NCI-H446 (cell line): ENCODE measurements at places on chromosomes 13 and 19.
A peak's percentile ranks its signal among the peaks of the same experiment; 100 is the strongest.

DNA sequence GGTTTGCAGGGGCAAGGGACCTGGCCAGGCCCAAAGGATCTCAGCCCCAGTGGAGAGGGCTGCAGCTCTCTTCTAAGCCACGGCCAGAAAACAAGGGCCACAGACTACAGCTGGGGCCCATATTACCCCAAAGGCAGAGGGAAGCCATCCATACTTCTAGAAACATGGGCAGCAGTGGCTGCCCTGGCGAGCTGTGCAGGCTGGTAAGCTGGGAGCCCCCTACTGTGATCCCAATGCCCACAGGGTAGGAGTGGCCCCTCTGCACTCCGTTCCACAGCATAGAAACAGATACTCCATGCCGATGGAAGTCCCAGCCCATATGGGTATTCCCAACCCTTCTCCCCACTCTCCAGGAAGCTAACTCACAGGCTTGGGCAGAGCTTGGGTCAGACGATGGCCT lies 25.1 kb downstream of the VSTM2B start:
- no peak for DNase-seq

DNA sequence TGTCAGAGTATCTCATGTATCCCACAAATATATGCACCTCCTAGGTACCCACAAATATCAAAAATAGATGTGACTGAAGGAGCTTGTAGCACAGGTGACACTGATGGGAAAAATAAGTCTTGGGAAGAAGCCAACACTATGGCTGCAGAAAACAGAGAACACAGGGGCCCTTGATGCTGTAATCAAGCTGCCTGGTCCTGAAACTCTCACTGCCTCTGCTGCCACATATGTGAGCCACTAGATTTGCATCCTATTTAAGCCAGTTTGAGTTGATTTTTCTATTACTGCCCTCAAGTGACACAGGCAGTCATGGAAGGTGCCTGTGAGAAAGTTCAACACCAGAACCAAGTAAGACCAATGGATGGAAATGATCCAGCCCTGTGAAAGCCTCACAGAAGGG lies 720.8 kb downstream of the UQCRFS1 start:
- no peak for DNase-seq

DNA sequence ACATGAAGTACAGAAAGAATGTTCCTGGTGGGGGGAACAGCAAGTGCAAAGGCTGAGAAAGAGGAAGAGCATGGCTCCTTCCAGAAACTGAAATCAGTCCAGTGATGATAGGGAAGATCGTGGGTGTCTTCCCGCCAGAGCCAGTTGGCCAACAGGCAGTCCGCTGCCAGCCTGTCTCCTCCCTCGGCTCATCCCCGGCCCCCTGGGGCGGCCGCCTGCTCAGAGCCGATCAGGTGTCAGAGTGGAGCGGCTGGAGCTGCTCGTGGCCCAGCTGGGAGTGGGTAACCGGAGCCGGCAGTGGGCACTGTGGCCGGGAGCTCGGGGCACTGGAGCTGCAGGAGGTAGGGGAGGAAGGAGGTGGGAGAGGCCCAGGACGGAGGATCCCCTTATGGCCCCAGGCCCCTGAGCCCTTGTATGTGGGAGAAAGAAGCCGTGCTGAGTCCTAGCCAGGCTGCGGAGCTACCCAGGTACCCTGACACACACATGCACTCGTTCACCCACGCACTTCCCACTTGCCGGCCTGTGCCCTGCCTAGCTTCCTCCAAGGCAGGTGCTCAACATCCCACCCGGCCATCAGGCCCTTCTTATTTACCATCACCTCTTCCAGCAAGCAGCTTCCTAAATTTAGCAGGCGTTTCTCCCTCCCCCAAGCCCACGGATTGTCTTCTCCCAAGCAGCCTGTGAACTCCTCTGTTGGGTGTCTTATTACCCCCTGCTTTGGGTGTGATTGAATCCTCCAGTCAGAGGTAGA lies 1.7 kb downstream of the ANKRD24 start:
- DNase-seq, result no peak

DNA sequence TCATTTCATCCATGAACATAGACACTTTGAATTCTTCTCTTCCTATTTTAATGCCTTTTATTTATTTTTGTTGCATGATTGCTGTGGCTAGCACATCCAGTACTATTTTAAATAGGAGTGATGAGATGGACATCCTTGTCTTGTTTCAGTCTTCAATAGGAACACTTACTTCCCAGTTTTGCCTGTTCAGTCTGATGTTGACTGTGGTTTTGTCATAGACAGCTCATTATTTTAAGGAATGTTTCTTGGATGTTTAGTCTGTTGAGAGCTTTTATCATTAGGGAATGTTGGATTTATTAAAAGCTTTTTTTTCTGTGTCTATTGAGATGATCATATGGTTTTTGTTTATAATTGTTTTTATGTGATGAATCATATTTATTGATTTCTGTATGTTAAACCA lies 586.6 kb downstream of the SLITRK1 start:
- no peak for DNase-seq

GRCh38 chr13:76929320-76929719 lies 19.0 kb upstream of the ACOD1 start:
- no peak for DNase-seq

- DNase-seq, result no peak
Observed at GRCh38 chr13:26095846-26096610, 44.2 kb upstream of the SHISA2 start.

DNA sequence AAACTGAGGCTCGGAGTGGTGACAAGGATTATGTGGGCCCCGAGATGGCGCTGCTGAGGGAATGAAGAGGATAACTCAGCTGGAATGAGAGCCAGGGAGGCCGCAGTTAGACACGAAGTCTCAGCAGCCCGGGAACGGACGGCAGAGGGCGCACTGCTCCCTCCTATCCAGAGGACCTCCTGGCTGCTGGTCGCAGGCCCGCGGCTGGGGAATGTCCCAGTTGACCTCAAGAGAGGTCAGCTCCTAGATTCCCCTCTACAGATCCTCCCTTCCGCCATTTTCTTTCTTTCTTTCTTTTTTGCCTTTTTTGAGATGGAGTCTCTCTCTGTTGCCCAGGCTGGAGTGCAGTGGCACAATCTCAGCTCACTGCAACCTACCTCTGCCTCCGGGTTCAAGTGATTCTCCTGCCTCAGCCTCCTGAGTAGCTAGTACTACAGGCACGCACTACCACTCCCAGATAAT lies 24.1 kb upstream of the ASPDH start:
- DNase-seq, result peak; percentile 71

- DNase-seq, result no peak
Observed at GRCh38 chr13:28527629-28528028, 32.7 kb upstream of the FLT1 start.

- DNase-seq, result no peak
Observed at GRCh38 chr13:111210544-111211469, 95.7 kb downstream of the ARHGEF7 start.

GRCh38 chr13:77001540-77001939 lies 9.7 kb downstream of the CLN5 start:
- no peak for DNase-seq

DNA sequence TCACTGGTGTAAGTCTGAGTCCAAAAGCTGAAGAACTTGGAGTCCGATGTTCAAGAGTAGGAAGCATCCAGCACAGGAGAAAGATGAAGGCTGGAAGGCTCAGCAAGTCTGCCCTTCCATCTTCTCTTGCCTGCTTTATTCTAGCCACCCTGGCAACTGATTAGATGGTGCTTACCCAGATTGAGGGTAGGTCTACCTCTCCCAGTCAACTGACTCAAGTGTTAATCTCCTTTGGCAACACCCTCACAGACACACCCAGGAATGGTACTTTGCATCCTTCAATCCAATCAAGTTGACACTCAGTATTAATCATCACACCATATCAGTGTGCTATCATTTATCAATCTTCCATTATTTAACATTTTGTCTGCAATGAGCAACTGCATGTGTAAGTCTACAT lies 223.5 kb downstream of the GPC5 start:
- no peak for DNase-seq

GRCh38 chr19:3837922-3838321 lies 30.9 kb downstream of the ZFR2 start:
- DNase-seq, result no peak

DNA sequence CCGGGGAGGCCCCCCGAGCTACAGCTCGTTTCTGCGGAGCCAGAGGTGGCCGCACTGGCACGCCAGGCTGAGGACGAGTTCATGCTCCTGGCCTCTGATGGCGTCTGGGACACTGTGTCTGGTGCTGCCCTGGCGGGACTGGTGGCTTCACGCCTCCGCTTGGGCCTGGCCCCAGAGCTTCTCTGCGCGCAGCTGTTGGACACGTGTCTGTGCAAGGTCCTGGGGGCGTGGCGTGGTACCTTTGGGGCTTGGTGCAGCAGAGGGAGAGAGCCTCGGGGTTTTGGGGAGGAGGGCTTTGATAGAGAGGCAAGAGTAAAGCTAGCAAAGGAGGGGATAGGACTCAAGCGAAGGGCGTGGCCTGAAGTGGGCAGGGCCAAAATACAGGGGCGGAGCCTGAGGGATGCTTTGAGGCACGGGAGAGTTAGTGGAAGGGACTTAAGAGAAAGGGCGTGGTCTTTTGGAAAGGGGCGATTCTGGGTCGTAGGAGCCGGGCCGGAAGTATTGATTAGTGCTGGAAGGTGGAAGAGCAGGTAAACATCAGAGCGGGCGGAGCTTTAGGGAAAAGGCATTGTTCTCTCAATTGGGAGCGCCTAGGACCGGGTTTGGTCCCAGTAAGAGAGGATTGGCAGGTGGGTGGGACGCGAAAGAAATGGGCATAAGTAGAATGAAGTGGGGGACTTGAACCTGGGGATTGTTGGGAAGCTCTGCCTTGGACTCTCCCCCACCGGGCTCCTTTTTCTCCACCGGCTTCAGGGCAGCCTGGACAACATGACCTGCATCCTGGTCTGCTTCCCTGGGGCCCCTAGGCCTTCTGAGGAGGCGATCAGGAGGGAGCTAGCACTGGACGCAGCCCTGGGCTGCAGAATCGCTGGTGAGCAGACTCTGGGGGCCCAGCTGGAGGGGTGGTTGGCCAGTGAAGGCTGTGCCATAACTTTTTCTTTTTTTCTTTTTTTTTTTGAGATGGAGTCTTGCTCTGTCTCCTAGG lies 1.2 kb downstream of the PPM1N start:
- DNase-seq, result no peak

DNA sequence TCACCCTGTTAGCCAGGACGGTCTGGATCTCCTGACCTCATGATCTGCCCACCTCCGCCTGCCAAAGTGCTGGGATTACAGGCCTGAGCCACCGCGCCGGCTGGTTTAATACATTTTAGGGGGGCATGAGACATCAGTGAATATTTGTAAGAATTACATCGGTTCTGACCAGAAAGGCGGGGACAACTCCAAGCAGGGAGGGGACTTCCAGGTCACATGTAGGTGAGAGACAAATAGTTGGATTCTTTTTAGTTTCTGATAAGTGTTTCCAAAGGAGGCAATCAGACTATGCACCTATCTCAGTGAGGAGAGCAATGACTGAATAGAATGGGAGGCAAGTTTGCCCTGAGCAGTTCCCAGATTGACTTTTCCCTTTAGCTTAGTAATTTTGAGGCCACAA lies 3.7 kb upstream of the ZNF552 start:
- no peak for DNase-seq

DNA sequence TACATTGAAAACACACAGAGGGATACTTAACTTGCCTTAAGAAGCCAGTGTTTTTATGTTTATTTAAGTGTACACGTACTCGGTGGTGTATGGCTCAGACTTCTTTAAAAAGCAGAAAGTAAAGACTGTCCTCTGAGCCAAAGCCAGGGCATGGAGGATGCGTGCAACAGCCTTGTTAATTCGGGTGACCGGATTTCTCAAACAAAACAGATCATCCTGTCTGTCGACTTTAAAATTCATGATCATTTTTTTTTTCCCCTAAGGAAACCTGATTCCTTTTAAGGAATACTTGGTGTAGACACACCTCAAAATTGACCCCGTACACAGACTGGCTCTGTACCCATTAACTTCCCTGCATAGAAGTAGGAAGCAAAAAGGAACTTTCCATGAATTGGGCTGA lies 124.7 kb upstream of the RNF113B start:
- DNase-seq, result no peak
